ENCODE measurements at places on chromosomes 4 and X.

- no peak for DNase-seq
Measured at GRCh38 chrX:109389917-109390316, 92.0 kb downstream of the GUCY2F start.

GRCh38 chr4:18635531-18635930 is 614.0 kb upstream of the LCORL start:
- no peak for DNase-seq

- no peak for DNase-seq
Measured at GRCh38 chr4:20362148-20362547, 110.4 kb downstream of the SLIT2 start.

DNA sequence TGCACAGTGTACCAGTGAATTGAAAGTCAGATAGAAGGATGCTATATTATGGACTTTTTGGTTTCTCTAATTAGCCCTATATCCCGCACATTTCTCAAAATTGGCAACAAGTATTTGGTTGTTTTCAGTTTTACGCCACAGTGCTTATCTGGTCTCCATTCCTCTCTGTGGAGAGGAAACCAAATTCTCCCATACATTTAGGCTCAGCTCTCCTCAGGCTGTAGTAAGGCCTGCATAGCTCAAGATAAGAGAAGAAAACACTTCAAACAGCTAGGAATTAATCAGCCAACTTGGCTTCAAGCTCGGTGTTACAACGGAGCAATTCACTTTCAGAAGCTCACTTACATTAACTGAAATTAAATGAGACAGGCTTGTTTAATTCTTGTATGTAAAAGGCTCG is 263.2 kb downstream of the PDHA2 start:
- no peak for DNase-seq

DNA sequence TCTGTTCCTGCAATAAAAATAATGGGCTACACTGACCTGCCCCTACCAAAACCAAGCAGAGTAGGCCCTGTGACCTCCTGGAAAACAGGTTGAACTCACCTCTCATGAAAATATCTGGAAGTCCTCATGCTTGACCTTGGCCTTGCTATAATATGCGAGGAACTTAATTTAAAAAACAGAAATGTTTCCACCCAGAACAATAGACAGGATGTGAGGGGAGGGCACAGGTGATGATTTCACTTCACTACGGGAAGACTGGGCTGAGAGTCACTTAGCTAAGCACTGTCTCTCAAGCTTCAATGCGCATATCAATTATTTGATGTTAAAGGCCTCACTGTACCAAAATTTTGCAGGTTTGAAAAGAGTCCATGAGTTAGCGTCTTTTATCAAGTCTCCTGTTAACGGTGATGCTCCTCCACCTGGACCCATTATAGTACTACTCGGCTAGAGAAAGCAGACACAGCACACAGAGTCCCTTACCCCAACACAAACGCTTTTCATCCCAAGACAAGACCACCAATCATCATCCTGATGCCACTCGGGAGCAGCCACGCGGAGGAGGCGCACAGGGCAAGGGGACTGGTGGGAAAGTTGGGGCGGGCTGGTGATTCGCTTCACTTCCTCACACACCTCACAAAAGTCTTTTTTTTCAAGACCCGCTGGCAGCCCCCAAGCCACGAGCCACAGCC is 25.9 kb downstream of the ZNF721 start:
- DNase-seq: no peak

- DNase-seq: no peak
Measured at GRCh38 chrX:13597874-13598273, 28.5 kb downstream of the EGFL6 start.

DNA sequence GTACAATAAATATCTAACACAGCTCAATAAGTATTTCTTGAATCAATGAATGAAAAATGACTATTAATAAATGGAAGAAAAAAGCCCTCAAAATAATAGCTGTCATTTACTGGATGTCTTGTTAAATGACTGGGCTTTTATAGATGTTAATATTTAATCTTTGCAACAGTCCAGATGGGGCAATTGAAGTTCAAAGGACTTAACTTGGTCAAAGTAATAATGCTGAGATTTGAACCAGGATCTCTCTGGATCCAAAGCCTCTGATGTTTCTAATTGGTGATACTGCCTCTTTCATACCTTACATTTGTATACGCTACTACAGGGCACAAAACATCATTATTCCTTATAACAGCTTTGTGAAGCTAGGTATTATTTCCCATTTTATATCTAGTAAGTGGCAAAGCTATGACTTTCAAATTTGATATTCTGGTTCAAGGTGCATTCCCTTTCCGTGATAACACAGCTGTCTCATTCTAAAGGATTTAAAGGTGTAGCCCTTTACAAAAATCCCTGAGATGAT is 72.6 kb downstream of the DCK start:
- DNase-seq: no peak

DNA sequence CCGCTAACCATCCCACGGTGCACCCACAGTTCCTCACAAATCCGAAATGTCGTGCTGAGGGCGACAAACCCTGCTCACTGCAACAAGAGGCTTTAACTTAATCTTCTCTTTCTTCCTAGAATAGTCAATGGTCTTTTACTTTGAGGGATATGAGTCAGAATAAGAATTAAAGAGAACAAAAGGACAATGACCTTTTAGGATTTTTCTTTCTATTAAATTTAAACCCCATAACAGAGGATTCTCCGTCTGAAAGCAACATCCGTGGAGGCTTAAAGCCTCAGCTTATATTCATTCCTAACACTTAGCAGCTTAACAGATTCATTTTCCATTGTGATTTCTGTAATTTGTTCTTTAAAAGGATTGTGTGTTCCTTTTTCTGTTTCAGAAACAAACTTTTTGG is 44.9 kb upstream of the PUDP start:
- no peak for DNase-seq

DNA sequence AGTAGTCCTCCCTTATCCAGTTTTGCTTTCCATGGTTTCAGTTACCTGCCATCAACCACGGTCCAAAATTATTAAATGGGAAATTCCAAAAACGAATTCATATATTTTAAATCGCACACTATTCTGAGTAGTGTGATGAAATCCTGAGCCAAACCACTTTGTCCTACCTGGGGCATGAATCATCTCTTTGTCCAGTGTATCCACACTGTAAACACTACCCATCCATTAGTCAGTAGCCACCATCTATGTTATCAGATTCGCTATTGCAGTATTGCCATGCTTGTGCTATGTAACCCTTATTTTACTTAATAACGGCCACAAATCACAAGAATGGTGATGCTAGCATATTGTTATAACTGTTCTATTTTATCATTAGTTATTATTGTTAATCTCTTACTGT is 704.6 kb downstream of the SMARCA1 start:
- no peak for DNase-seq

GRCh38 chr4:156169011-156169410 is 215.3 kb upstream of the CTSO start:
- DNase-seq: no peak

DNA sequence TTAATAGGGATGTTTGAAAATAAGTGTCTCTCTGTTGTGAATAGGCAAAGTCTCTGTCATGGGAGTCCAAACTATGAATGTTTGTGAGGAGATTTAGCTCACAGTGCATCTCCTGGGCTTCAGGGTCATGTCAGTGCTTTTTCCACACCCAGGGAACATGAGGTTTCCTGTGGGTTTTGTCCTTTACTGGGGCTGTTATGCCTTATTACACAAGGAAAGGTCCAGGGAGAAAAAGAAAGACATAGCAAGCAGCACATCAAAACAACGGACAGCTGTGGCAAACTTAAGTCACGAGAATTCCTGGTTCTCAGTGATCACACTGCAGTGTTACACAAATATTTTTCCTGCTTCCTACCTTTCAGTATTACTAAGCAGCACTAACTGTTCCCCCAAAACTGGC is 99.4 kb downstream of the MBNL3 start:
- DNase-seq: no peak

- DNase-seq: no peak
Measured at GRCh38 chr4:178233906-178234305, 791.7 kb upstream of the AGA start.

- no peak for DNase-seq
Measured at GRCh38 chrX:32170481-32170880, 1040.9 kb downstream of the DMD start.

- DNase-seq: no peak
Measured at GRCh38 chrX:110004215-110004614, 1.3 kb downstream of the TMEM164 start.

DNA sequence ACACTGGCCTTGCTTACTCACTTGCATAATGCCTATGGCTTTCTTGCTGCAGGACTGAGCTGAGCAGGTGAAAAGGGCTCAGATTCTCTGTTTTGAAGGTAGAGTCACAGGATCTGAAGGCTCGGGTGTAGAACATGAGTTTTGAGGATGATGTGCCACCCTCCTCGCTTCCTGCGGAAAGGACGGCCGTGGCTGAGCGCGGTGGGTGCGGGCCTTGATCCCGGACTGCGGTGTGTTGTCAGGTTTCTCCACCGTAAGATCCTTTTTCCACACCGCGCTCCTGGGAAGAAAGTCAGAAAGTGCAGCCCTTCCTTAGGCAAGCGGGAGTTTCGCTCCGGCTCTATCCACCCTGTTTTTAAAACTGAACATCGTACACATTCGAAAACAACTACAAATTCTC is 36.2 kb downstream of the ZFP42 start:
- DNase-seq: no peak

DNA sequence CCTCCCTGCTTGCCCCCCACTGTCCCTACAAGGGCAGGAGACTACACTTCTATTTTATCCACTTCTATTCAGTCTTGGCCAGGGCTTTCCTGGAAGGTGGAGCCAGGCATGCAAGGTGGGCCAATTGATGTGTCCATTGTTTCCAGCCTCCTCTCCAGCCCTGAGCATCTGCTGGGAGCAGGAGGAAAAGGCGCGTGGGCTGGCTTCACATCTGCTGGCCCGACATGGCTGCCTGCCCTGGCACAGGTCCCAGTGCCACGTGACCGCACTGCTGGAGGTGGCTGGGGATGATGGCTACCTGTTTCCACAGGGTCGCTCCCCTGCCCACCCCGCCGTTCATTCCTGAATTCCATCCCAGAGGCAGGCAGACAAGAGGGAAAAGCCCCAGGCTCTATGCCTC is 247.7 kb downstream of the AFAP1 start:
- no peak for DNase-seq

- DNase-seq: no peak
Measured at GRCh38 chrX:13028871-13029636, 15.4 kb downstream of the FAM9C start.

DNA sequence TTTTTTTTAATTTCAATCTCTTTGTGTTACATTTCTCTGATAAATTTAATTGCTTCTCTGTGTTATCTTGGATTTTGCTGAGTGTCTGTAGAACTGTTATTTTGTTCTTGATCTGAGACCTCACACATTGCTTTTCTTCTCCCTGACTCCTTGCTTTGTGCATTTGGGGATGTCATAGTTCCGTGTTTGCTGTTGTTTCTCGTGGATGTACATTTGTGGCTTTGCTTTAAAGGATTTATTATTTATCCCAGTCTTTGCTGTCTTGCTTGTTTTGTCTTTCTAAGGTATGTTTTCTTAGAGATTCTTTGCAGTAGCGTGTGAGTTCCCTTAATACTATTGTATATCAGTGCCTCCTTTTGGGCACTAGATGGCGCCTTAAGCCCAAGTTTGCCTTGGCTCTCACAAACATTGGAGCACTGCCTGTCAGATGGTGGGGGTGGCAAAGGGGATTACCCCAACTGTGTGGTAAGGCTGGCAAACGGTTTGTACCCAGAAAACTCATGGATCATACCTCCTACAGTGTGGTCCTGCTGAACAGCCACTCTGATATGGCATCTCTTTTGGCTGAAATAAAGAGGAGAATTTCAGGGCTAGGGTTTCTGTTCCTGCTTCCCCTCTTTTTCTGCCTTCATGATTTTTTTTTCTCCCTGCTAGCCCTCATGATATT is 96.4 kb downstream of the PGRMC2 start:
- peak; percentile 48 for DNase-seq

- peak; percentile 87 for DNase-seq
Measured at GRCh38 chrX:100768679-100769338, 36.9 kb upstream of the SYTL4 start.

DNA sequence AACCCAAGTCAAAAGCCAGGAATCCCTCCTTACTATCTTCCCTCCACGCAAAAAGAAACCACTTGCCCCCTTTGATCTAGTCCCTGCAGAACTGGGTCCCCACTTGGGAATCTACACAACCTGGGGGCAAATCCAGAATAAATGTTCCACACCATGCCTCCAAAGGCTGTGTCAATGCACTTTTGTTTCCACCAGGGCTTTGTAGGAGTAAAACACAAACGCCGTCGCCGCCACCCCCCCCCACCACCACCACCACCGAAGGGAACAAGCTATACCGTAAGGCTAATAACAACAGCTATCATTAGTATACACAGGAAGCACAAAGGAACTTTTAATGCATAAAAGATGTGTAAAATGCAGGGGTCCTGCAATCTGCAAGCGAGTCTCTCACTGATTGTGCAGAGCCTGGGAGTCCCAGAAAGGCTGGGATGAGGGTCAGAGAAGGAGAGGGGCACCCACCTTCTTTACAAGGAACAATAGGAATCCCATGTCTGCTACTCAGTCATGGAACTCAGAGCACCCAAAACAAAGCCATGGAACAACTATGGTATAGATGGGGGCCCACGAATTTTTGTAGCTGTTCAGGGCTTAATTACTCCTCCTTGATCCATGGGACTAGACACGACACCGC is 13.2 kb downstream of the BCOR start:
- no peak for DNase-seq

DNA sequence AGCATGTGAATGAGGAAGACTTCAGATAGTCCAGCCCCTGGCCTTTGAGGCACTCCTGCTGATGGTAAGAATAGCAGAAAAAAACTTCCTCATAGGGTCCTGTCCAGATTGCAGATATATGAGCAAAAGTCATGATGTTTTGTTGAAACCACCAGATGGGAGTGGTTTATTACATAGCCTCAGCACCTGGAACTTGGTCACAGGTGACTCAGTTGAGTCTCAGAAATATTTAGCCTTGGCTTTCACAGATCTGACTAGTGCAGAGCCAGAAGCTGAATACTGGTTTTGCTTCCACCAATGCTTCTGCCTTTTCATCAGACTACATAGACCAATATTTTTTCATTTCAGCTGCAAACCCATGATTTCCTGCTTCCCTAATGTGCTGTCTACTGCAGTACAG is 994.9 kb upstream of the SLIT2 start:
- DNase-seq: no peak

GRCh38 chrX:111086591-111087006 is 9.4 kb upstream of the PAK3 start:
- no peak for DNase-seq
